ENCODE measurements at places on chromosomes 11 and 22. TPM values are rescaled to one million over a fixed set of nuclear protein-coding genes. Genes with fewer than 3 reads are reported as not detected.

DNA sequence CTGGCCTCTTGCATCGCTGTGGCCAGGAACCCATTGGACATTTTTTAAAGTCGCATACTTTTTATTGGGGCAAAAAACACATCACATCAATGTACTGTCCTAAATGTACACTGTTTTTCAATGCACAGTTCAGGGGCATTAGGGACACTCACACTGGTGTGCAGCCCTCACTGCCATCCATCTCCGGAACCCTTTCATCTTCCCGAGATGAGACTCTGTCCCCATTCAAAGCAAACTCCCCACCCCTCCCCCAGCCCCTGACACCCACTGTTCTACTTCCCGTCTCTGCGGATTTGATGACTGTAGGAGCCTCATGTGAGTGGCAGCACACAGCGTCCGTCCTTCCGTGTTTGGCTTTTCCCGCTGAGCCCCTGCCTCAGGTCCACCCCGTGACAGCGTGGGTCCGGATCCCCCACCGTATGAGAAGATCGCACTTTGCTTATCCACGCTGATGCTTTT lies 41.8 kb upstream of the TH start:
- no peak for DNase-seq

DNA sequence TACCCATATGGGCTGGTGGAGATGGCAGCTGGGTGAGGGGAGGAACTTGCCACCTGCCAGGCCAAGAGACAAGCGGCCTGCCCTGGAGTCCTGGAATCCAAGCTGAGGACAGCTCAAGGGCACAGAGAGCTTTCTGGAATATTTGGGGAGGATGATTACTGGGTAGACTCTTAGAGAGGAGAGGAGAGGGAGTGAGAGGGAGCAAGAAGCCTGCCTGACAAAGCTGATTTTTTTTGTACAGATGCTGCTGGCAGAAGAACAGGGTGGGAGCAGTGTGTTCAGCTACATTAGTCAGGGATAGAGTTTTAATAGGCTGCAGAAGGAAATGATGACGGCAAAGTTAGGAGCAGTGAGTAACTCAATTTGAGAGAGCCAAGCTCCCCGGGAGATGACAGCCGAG lies 299.3 kb downstream of the NXPE2 start:
- DNase-seq = no peak

GRCh38 chr11:108131993-108132392 lies 10.6 kb downstream of the ACAT1 start:
- peak; percentile 3 for DNase-seq

GRCh38 chr11:92413757-92414513 lies 189.3 kb downstream of the FAT3 start:
- no peak for DNase-seq

DNA sequence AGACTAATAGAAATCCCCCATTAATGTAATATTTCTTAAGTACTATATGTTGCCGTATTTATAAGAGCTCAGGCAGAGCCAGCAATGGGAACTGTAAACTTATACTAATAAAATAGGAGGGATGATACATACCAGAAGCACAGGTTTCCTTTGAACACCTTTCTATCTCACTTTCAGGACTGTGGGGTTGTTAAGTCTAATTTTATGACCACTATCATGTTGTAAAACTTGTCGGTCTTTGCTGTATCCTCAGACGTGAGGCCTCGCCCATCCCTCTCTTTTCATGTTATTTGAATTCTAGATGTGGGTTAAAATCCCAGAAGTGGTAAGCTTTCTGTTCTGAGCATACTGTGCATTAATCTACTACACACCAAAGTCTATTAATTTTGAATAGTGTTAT lies 1083.5 kb upstream of the TENM4 start:
- DNase-seq = no peak

DNA sequence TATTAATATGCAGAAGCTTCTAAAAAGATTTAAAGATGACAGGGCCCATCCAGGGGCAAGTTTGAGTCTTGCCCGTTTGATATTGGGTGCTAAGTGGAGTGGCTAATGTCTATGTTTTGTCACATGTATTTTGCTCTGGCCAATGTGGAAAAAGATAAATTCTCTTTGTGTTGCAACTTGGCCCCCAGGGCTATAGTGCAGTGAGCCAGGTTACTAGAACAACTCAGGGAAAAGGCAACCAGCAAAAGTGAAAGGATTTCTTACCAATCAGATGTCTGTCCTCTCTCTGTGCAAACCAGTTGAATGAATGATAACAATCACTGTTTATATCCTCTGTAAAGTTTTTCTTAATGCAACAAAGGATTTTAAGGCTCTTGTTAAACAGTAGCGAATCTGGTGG lies 4.6 kb upstream of the CLNS1A start:
- DNase-seq = no peak

GRCh38 chr11:117456027-117456720 lies 128.5 kb downstream of the CEP164 start:
- no peak for DNase-seq

DNA sequence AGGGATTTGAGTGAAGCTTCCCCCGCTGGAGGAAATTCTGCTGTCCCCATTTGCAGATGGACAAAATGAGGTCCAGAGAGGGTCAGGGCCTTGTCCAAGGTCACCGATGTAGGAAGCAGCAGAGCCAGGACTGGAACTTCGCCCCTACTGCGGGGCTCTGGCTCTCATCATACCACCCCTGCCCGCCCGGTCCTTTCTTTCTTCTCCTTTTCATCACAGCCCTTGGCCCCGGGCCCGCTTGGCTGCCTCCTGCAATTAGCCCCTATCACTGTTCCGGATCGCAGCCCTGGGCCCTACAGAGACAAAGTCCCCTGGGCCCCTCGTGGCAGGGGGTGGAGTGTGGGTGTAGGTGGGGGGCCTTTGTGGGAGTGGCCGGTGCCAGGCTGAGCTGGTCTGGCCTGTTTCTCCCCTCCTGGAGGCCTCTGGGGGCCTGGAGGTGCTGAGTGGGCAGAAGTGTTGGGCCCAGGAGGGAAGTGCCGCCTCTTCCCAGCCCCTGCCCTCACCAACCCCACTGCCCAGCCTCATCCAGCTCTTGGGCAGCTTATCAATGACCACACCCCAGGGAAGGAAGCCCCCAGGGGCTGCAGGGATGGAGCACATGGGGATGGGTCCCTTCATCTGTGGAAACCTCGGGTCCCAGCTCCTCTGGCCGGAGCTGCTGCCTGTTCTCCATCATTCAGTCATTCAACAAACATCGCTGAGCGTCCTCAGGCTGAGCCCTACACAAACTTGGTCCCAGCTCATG lies 3.4 kb downstream of the EMID1 start:
- no peak for DNase-seq

- no peak for DNase-seq
These were observed at the start of gene MYOD1 for GRCh38 chr11:17719028-17719937. TSS of gene MYOD1 (plus strand) at chr11:17719571. CDS start at chr11:17719783, 212 bp downstream.

DNA sequence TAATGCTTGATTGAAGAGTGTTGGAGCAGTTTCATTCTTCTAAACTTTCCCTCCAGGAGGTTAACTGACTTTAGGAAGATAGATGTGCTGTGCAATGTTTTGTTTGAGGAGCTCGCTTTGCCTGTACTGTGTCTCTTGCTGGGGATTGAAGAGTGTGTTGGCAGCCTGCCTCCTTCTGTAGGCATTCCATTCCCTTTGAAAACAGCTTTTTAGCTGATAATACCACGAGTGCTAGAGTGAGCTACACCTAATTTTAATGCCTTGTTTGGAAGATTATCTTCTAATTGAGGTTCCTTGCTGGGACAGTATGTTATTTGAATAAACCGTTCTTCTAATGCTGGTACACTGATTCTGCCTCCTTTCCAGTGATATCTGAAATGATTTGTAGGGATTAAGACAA lies 7.2 kb downstream of the DDX10 start:
- DNase-seq = no peak

Gene IFITM1
- 197 TPM for total RNA-seq

Gene SCGB1D4
- not detected for total RNA-seq

Gene POU2AF1
- not detected for total RNA-seq

Data from esophagus muscularis mucosa (tissue), 4 donors.